Head of caudate nucleus (tissue), 42 donors: ENCODE measurements at places on chromosomes 6 and 20.

GRCh38 chr20:63132715-63133471 lies 83.0 kb downstream of the YTHDF1 start:
- DNase-seq = no peak

- no peak for DNase-seq
Measured at GRCh38 chr6:25880601-25881000, 6.6 kb upstream of the SLC17A3 start.

DNA sequence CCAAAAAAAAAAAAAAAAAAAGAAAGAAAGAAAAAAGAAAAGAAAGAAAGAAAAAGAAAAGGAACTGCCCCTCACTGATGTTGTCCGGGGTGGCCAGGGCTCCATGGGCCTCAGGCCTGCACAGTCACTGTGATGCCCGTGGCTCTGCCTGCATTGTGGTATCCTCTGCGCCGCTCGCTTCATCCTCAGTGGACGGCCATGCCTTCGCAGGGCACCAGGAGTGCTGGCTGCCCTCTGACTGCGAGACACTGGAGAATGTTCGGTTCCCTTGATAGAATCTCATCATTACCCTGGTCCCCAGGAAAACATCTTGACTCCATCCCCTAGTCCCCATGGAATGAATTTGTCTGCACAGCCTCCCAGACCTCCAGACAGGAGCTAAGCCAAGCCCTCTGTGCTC lies 61.7 kb downstream of the TMEM242 start:
- DNase-seq = no peak

GRCh38 chr20:62158088-62158400 lies 14.5 kb downstream of the SS18L1 start:
- no peak for DNase-seq

DNA sequence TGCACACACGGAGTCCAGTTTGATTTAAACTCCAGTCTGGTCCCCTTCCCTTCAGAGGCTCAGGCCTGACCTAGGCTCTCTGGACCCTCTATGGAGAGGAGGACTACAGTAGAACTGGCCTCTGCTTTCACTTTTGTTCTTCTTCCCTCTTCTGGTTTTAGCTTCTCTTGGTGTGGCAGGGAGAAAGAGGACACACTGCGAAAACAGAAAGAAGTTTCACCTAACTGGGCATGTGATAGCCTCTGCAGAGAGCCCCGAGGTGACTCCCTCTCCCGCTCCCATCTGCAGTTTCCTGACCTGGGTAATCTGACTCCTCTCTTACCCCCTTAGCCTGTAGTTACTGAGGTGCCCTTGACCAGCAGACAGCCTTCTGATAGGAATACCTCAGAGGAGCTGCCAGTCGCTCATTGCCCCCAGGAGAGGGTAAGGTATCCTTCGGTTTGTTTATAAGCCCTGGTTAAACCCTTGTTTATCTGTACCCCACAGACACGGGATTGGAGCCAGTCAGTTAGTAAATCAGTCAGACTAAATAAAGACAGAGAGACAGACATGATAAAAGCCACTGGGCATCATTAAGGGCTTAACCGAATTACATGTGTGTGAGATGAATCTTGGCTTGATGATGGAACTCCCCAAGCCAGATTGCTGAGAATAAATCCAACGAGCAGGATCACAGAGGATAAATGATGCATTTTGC lies 12.0 kb upstream of the DTNBP1 start:
- no peak for DNase-seq

DNA sequence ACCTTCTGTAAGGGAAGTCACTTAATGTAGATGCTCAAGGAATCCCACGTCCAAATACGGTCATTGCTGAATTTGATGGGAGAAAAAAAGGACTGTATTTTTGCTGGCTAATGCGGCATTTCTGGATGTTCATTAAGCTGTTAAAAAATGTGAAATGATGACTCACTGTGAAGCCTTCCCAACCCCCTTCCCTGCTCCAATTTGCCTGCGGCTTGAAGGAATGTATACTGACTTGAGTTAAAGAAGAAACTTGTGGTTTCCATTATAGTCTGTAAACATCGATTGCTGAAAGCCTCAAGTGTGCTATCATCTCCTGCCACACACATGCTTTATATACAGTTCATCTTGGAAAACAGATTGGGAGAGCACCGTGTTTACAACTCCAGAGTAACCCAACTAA lies 249.1 kb upstream of the JAG1 start:
- DNase-seq = no peak

- DNase-seq = no peak
Measured at GRCh38 chr20:58019027-58019849, 209.2 kb downstream of the ANKRD60 start.

- no peak for DNase-seq
Measured at GRCh38 chr6:68994521-68994920, 359.4 kb downstream of the ADGRB3 start.

DNA sequence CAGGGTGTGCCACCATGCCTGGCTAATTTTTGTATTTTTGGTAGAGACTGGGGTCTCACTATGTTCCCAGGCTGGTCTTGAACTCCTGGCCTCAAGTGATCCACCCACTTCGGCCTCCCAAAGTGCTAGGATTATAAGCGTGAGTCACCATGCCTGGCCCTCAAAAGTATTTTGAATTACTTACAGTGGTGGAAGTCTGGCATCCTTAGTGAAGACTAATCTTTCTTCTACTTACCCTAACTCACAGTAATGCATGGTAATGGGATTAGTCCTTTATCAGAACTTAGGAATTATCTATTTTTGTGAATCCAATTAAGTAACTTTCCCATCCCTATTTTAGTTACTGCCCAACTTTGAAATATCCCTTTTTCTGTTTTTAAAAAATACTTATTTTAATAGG lies 3.9 kb downstream of the RWDD1 start:
- no peak for DNase-seq

DNA sequence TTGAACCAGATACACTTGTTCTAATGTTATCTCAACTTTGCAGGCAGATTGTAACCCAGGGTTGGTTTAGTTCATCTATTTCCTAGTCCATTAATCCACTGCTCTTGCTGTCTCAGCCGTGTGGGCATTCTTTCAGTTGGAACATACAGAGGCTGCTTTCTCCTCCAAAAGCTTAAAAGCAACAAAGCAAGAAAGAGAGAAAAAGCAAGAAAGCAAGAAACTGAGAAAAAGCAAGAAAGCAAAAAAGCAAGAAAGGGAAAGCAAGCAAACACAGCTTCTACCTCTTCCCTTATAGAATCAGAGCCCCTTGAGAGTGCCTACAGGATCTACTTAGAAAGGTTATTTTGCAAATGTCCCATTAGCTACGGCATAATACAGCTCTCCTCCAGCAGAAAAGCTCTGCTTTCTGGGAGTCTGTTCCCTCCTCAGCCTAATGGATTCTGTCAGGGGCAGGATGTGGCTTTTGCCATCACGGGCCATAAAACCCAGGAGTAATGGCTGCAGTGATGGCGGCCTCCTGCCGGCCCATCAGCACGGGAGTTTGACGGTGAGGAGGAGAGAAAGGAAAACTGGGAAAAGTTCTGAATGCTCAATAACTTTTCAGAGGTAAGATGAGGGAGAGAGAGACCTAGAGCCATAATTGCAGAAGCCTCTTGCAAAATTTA lies 156.8 kb upstream of the JARID2 start:
- no peak for DNase-seq

GRCh38 chr6:113809826-113810225 lies 47.3 kb upstream of the MARCKS start:
- DNase-seq = no peak

GRCh38 chr20:4848041-4848440 lies 126.3 kb downstream of the PRND start:
- no peak for DNase-seq

GRCh38 chr6:13478525-13478966 lies 8.9 kb downstream of the GFOD1 start:
- no peak for DNase-seq
